ENCODE measurements at places on chromosomes 2 and 18.

DNA sequence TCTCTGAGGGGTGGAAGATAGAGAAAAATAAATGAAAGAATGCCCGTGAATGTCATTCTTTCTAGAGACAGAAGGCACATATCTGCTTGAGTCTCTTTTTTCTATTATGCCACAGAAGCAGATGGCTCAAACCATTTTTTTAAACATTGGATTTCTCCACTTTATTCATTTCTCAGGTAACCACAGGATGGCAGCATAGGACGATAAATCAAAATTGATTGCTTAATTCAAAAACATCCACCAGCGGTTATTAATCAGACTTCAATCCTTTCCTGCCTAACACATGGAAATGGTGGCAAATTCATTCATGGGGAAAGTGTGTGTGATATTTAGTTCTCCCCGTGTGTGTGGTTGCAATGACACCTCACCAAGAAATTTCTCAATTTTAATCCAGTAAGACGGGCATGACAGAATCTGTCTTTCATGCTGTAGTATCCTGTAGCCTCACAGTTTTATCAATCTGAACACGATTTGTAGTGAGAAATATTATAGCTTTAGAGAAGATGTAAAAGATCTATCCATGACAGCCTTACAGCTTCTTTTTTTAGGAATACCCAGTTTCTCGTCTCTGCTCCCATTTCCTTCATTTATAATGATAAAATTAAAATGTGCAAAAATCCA, 72.2 kb downstream of the DSC3 start:
- DNase-seq: no peak

DNA sequence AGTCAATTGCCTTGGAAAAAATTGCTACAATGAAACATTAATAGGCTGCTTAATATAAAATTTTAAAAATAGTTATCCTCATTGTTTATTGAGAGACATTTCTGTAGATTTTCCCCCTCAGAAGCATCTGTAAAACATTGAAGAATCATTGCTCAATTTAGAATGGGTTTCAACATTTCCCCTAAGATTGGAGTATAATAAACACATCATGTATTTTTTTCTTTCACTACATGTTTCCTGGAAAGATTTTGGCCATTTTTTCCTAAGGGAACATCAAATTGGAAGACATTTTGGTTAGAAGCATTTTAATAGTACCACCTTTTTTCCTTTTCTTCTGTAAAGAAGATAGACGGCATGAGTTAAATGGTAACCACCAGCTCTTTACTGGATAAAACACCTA, 443.2 kb upstream of the SPHKAP start:
- no peak for DNase-seq

DNA sequence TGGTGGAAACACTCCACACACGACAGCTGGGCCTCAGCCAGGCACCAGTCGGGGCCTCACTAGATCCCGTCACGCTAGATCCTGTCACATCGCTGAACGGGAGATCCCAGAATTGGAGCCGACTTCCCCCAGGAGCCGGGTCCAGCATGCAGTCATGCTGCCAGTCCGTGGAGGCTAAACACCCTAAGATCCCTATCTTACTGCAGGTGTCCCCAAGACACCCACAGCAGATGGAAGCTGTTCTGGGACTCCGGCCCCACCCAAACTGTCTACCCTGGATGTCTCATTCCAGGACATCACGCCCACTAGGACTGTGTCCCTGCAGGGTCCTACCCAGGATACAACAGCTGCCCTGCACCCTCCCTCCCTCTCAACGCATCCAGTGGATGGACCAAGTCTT, 23.4 kb downstream of the ZNF516 start:
- DNase-seq: no peak

GRCh38 chr2:106113361-106113966, 80.6 kb downstream of the UXS1 start:
- no peak for DNase-seq

DNA sequence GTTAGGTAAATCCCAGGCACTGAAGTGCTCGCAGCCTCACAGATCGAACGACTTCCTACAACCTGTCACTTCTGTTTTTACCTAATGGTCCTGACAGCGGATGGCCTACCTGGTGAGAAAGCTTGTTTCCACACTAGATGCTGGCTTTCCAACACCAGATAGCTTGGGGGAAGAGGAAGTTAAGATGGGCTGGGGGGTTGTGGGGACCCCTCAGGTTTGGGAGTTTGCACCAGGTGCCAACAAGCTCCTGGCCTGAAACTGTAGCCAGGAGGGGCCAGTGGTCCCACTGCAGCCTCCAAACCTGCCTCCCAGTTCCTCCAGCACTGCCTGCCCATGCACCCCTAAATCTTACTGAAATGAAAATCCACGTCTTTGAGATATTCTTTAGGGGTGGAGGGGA, 3.9 kb downstream of the TMEM185B start:
- no peak for DNase-seq

DNA sequence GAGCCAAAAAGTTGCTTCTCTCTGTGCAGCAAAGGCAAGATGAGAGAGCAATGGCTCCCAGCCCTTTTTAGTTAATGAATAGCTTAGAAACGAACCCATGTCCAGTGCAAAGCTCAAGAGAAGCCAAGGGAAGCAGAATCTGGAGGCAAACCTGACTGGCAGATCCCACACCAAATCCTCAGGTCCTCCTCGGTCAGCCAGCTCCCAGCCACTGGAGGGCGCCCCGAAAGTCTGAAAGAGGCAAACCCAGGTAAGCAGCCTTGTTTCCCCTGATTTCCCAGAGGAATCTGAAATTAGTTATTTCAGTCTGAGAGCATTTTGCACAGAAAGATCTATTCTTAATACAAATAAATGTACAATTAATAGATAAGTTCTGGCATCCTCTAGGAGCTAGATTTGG, 71.3 kb upstream of the PID1 start:
- no peak for DNase-seq

GRCh38 chr2:71602115-71602495, 148.7 kb downstream of the DYSF start:
- no peak for DNase-seq

DNA sequence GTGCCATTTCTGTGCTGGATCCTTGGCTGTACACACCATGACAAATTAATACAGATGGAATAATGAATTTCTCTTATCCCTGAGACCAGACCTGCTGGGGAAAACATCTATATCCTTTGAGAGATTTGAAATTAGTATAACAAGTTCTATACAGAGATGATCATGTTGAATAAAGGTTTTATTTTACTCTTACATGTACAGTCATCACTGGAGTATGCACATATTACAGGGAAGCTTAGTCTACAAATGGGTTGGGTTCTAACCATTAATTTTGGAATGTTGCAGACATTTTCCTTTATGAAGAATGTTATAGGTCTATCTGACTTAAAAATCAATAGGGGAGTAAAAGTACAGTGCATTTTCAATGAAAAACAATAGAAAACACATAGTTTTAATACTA, 29.9 kb upstream of the MMADHC start:
- no peak for DNase-seq
